ENCODE measurements at places on chromosomes 4 and X.

GRCh38 chrX:11446336-11446735, 153.1 kb downstream of the AMELX start:
- DNase-seq = no peak

- no peak for DNase-seq
These were observed 259.1 kb upstream of the SLIT2 start for GRCh38 chr4:19992471-19993093.

- no peak for DNase-seq
These were observed 6.0 kb downstream of the PDZD4 start for GRCh38 chrX:153824348-153824747.

DNA sequence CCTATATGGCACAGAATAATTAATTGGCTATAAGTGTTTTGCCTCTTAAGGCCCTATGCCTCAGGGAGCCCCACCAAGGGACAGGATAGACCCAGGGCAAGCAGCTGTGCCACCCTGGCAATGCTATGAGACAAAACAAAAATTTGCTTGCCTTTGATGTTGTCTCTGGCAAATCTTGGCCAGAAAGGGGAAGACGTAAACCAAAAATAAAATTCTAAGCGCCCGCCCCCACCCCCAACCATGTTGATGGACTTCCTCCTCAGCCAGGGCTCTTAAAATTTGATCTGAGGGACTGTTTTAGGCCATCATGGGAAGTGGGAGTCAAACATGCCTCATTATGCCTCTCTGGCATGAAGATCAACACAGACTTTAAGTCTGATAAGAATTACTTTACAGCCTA, 130.5 kb upstream of the APOOL start:
- no peak for DNase-seq

DNA sequence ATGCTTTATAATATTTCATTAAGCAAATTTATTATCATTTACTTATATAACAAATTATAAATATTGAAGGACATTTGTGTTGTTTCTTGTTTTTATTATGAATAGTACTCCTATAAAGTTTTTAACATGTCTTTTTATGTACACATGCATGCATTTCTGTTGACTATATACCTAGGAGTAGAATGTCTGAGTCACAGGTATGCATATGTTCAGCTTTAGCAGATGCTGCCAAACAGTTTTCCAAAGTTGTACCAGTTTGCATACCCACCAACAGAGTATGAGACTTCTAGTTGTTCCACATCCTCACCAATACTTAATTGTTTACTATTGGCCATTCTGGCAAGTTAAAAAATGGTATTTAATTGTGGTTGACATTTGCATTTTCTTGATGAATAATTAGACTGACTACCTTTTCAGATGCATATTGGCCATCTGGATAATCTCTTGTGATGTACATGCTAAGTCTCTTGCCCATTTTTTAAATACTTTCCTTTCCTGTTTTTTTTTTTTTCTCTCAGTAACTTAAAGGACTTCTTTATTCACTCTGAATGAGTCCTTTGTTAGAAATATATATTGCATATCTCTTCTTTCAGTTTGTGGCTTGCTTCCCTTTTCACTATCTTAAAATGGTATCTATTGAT, 132.2 kb upstream of the TRIM2 start:
- DNase-seq = no peak

GRCh38 chrX:49019599-49020249, 17.7 kb upstream of the GRIPAP1 start:
- no peak for DNase-seq

DNA sequence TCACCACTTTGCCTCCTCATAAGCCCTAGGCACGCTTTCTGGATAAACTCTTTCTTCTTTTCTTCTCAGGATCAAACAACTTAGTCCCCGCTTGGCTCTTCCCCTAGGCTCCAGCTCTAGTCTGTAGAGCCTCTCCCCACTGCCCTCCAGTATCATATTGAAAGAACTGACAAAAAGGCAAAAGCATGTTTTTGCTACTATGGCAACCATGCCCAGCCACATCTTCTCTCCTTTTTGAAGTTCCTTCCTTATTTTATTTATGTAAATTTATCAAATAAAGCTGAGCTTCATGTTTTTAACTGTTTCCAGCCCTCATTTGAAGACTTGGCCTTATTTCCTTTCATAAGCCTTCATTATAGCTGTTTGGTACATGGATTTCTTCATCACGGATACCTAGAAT, 86.0 kb upstream of the LIMCH1 start:
- DNase-seq = no peak

DNA sequence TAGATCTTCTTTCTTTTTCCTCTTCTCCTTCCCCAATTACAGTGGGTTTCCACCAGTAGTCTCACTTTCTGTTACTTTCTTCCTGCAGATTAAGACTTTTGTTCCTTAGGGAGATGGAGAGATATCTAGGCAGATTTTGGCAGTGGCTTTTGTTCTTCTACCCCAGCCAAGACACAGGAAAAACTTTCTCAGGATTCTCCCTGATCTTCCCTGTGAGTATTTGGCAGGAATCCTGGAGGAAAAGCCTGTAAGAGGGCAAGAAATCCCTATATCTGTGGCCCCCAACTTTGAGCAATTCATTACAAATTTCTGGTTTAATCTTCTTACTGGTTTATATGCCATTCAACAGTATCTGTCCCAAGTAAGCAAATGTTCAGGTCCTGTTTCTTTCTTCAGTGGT, 21.9 kb downstream of the SLC9A7 start:
- DNase-seq = no peak

DNA sequence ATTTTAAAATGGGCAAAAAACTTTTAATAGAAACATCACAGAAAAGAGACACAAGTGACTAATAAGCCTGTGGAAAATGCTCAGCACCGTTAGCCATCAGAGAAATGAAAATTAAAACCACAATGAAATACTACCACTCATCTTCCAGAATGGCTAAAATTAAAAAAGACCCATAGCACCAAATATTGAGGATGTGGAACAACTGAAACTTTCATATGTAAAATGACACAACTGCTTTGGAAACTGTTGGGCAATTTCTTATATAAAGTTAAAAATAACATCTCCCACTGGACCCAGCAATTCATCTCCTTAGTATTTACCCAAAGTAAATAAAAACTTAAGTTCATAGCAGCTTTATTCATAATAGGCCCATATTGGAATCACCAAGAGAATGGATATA, 94.2 kb downstream of the TENM3 start:
- no peak for DNase-seq

DNA sequence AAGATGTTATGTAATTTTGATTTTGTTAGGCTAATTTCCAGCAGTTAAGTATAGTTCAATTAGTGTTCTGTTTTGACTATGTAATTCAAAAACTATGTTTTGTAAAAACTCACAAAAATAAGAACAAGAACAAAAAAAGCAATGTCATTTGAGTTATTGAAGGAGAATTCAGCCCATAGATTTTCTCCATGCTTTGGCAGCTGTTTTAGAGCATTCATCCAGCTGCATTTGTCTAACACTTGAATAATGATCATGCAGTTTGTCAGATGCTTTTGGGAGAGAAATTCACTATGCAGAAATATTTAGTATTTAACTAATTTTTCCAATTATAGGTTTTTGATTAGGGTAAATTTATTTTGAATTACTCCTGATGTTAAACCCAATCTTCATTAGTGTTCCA, 14.2 kb downstream of the CPE start:
- DNase-seq = no peak

GRCh38 chr4:7007142-7007907, 35.8 kb upstream of the TADA2B start:
- DNase-seq = no peak

- no peak for DNase-seq
These were observed 9.8 kb upstream of the PDE5A start for GRCh38 chr4:119638359-119638758.

- no peak for DNase-seq
These were observed 594.1 kb downstream of the GLUD2 start for GRCh38 chrX:121641560-121641959.

DNA sequence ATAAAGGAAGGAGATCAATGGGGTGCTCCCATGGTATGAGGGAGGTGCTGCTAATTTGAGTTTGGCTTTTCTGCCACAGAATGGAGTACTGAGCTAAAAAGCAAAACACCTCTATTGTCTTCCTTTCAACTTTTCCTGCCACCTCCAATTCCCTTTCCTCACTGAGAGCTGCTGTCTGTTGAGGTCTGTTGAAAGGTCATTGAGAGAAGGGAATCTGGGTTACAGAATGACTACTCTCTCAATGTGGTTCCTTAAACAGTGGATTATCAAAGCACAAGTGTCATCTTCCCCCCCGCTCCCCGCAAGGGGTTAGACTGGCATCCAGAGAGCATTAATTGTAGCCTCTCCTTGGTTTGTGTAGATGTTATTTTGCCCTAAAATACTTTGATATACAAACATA, 10.7 kb downstream of the USP9X start:
- DNase-seq = no peak

DNA sequence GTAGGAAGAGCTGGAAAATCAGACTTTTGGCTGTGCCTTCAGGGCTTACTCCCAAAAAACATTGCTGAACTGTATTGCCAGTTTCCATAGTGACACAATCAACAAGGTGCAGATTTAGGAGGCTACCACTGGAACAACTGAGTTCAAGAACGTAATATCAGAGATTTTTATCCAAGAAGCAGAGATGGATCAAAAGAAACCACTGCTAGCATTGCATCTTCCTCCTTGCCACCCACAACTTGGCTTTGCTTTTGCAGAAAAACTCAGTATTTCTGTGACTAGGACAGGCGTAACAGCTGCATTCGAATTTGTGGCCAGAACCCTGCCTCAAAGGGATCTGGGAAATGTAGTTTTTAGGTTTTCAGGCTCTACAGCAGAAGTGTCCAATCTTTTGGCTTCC, 27.8 kb upstream of the WDFY3 start:
- DNase-seq = no peak

GRCh38 chr4:28490669-28491068, 1630.0 kb downstream of the STIM2 start:
- no peak for DNase-seq

GRCh38 chr4:169957785-169958184, 68.4 kb downstream of the MFAP3L start:
- no peak for DNase-seq

DNA sequence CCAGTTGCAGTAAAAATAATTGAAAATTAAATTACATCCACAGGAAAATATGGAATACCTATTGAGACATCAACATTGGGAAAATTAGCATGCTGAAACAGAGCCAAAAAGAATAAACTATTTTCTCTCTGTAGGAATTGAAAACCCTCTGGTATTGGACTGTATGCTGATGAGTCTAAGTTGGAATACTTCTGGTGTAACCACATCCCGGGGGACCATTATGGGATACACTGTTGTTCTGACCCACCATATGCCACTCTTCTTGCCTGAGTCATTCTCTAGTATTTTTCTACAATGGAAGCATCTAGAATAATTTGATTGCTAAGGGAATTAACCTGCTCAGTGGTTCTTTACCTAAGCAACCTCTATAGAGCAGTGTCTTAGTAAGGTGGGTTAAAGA, 640.7 kb upstream of the AGA start:
- no peak for DNase-seq

- no peak for DNase-seq
These were observed 2265.1 kb downstream of the PCDH7 start for GRCh38 chr4:32985256-32985655.

DNA sequence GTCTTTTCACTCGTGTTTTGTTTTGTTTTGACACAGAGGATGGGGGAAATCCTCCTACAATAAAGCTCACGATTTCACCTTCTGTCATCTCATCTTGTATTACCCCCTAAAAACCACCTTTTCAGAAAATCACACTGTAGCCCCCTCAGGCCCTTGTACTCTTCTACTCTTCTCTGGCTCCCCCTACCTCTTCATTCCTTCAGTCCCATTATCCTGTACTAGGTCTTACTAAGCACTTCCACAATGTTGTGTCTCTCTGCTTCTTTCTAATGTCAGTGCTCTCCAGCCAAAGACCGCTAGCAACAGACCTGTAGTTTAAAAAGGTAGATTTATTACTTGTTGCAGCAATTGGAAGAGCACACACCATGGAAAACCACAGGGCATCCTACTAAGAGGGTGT, 30.0 kb upstream of the RNF128 start:
- DNase-seq = no peak

GRCh38 chr4:181331214-181331613, 912.0 kb upstream of the TENM3 start:
- DNase-seq = no peak

GRCh38 chrX:26783512-26784225, 567.7 kb downstream of the MAGEB5 start:
- peak; percentile 55 for DNase-seq

- DNase-seq = no peak
These were observed 21.1 kb downstream of the NMU start for GRCh38 chr4:55615008-55615407.

DNA sequence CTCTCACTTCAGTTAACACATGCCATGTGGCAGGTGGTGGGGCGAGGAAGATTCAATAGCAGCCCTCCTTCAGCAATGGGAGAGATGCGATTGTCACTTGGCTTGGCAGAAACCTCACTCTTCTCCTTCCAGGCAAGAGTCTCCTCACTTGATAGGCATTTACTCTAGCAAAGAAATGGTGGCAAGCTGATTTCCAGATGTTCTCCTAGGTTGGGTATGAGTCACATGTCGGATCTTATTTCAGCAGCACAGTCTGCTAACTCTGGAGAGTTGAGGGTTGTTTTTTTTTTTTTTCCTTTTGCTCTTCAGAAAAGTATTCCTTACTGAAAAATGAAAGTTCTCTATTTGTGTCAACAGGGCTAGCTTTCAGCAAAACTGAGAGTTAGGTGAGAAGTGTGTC, 119.5 kb upstream of the CHRDL1 start:
- no peak for DNase-seq

GRCh38 chr4:6847178-6847577, 62.4 kb upstream of the TBC1D14 start:
- no peak for DNase-seq

- DNase-seq = no peak
These were observed 214.6 kb upstream of the MAB21L2 start for GRCh38 chr4:150367326-150367725.

GRCh38 chr4:109499513-109499912, 60.5 kb upstream of the MCUB start:
- DNase-seq = no peak

GRCh38 chr4:138410266-138410665, 168.1 kb upstream of the SLC7A11 start:
- DNase-seq = peak; percentile 12

GRCh38 chrX:94831364-94831763, 1157.4 kb downstream of the FAM133A start:
- no peak for DNase-seq

GRCh38 chr4:41158274-41158673, 56.1 kb downstream of the APBB2 start:
- DNase-seq = no peak

DNA sequence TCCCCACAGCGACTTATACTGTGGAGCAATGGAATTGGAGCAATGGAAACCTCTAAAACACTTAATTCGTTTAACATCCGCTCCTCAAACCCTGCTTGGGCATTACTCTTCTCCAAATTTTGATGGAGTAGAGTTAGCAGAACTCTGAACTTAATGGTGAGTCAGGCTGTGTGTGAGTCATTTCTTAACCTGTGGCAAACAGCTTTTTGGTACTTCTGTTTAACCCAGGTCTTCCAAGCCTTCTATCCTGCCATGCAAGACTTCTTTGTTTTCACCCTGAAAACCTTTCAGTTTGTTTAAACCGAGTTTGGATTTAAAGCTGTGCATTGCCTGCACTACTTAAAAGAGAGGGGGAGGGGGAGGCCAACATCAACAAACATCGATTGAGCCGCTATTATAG, 3.6 kb upstream of the AMOT start:
- DNase-seq = peak; percentile 28

GRCh38 chrX:43560247-43560946, 95.7 kb upstream of the MAOA start:
- DNase-seq = no peak

- DNase-seq = no peak
These were observed 22.8 kb upstream of the ADAMTS3 start for GRCh38 chr4:72591547-72592454.
